Esophagus squamous epithelium (tissue), 5 donors: ENCODE measurements at places on chromosomes 3 and 15.

GRCh38 chr3:36944012-36944640 is 728 bp downstream of the TRANK1 start:
- DNase-seq: no peak

DNA sequence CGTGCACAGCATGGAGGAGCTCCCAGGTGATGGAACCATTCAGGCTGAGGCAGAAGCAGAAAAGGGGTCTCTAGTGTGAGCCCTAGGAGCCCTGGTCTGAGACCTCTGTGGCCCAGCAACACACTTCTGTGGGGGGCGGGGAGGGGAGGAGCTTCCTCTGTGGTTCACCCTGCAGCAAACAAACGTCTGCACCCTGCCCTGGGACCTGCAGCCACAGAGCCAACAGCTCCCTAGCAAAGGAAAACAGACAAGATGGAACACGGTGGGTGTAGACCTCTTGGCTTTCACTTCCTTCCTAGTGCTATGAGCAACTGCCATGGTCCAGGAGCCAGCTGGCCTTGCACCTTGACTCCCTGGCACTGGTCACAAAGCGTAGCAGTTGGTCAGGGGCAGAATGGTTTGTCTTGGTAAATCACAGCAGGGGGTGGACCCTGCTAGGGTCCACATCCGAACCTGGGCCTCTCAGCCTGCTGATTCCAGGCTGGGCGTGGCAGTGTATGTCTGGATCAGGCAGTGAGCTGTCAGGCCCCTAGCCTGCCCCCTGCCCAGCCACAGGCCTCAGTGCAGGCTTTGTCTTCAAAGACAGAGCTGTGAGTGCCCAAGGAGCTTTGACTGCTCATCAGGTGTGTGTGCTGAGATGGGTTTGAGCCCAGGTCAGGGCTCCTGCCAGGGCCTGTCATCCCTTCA is 6.7 kb downstream of the AMIGO3 start:
- no peak for DNase-seq

GRCh38 chr3:13465236-13465873 is 14.8 kb upstream of the HDAC11 start:
- DNase-seq: no peak

GRCh38 chr15:62822228-62822627 is 220.3 kb upstream of the TPM1 start:
- no peak for DNase-seq

DNA sequence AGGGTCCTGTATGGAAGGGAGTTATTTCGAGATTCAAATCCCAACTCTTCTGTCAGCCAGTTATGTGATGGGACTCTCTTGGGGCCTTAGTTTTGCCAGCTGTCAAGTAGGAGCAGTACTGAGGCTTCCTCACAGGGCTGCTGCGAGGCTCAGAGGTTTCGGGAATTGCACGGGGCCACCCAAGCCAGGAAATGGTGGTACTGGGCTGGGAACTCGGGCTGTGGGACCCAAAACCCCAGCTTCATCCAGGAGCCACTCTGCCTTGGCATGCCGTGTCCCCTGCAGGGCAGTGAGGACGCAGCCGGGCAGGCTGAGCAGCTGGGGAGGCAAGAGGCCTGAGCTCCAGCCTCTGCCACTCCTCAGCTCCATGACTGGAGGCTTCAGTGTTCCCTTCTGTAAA is 118.6 kb downstream of the ETFA start:
- DNase-seq: no peak

DNA sequence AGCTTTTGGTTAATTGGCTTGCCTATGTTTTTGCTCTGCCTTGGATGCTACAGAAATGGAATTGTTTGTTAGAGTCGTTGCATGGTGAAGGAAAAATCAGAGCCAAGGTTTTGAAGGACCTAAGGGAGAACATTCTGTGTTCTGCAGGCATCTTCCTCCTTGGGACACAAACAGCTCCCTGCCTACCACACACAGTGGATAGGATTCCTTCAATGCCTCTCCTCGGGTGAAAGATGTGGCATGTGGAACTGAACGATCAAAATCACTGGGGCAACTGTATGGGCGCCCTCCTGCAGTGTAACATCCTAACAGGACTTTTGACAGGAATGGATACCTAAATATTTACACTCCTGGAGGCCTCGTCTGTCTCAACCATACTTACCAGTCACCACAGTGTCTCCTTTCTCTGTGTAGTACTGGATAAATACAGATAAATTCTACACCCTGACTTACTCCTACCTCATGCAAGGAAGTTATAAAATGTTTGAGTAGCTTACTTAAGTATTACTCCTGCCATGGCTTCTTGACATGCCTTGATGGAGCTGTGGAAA is 100.6 kb downstream of the LPP start:
- DNase-seq: no peak

DNA sequence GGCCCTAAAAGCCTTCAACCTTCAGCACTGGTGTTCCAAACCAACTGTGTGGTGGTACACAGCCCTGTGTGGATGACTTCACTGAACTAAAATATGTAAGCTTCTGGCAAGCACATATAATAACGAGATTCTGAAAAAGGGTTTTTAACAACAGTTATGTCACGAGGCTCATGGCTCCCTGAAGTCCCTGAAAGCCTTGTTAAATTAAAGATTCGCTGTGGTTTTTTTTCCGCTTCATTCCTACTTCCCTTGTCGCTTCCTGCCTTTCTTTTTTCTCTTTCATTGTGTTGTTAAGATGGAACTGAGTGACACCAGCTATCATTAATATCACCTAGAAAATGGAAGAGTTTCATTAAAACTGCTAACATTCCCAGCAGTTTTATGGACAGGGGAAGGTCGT is 3.5 kb downstream of the RORA start:
- no peak for DNase-seq

- DNase-seq: no peak
These were observed 432.4 kb upstream of the ATP10A start for GRCh38 chr15:26295336-26296085.

GRCh38 chr3:170436697-170437096 is 18.0 kb downstream of the CLDN11 start:
- DNase-seq: no peak

DNA sequence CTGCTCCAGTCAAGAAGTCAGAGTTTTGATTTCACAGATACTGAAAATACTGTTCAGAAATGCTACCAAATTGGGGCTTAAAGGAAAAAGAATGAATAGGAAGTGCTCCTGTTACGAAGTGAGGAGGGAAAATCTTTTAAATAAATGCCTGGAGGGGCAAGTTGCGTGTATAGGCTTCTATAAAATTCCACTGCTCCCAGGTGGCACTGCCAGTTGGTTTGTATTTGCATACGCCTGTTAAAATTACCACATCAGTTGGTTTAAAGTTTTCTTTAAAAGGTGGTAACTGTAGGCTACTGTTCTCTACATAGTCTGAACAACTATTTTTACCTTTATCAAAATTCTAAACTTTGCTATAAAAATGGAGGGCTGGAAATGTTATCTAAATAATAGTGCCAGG is 123.5 kb downstream of the DLG1 start:
- no peak for DNase-seq

GRCh38 chr3:115903843-115904242 is 280.5 kb downstream of the GAP43 start:
- no peak for DNase-seq

- DNase-seq: no peak
These were observed 4.6 kb upstream of the UQCRC1 start for GRCh38 chr3:48614044-48614443.

GRCh38 chr3:4838621-4839022 is 140.6 kb upstream of the BHLHE40 start:
- DNase-seq: no peak

- no peak for DNase-seq
These were observed 43.5 kb downstream of the CFAP92 start for GRCh38 chr3:128950223-128950938.

GRCh38 chr15:101135532-101136166 is 116.2 kb downstream of the CHSY1 start:
- no peak for DNase-seq

GRCh38 chr15:60652870-60653269 is 173.9 kb upstream of the ICE2 start:
- no peak for DNase-seq

DNA sequence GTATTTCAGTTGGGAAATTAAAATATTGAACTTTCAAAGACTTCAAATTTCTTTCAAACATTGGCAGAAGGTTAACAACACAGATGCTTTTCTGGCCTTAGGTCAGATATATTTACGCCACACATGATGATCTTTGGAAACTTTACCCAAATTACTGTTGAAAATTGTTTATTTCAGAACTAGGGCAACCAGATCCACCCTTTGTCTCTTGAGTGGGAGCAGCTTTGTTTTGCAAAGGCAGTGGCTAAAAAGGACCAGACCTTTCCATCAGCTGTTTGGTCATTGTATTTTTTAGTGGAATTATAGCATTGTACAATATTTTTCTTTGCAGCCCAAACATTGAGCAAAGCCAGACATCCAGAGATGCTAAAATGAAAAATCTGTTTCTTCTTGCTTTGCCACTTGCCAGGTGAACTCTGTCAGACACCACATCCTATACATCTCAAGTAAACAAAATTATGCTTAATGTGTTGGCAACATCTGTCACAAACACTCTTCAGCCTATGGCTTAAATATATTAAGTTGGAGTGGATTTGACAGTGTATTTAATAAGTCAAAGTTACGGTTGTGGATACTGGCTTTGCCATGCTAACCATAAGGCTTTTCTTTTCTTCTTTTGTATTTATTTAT is 651.9 kb downstream of the RBMS3 start:
- no peak for DNase-seq

DNA sequence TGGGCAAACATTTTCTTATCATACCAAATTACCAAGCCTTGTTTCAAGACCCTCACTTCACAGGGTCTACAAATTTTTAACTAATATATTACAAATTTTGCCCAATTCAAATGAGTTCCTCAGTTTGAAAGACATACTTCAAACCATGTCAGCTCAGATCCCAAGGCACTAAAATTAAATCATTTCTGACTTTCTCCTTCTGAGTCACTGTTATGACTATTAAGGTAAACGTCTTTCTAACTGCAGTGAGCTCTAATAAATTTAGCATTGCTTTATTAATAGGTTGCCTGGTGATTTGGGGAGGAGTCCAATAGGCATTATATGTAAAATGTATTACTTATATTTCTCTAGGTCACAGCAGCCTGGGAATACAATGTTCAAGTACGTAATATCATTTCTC is 158.2 kb upstream of the ARHGEF26 start:
- DNase-seq: no peak

- DNase-seq: no peak
These were observed 460.8 kb downstream of the ROBO2 start for GRCh38 chr3:77500721-77501120.

DNA sequence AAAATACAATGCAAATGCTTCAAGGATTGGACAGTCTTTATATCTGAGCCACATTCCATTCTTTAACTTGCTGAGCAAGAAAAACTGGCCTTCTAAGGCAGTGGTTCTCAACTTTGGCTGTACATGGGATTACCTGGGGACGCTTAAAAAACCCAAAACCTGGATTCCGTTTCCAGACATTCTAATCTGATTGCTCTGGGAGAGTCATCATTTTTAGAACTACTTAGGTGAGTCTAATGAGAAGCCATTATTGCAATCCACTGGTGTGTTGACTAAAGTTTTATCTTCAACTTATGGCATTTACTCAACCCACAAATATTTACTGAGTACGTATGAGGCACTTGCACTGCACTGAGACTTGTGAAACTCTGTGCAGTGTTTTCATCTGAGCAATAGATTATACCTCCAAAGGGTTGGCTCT is 195.7 kb upstream of the ATP11B start:
- no peak for DNase-seq

DNA sequence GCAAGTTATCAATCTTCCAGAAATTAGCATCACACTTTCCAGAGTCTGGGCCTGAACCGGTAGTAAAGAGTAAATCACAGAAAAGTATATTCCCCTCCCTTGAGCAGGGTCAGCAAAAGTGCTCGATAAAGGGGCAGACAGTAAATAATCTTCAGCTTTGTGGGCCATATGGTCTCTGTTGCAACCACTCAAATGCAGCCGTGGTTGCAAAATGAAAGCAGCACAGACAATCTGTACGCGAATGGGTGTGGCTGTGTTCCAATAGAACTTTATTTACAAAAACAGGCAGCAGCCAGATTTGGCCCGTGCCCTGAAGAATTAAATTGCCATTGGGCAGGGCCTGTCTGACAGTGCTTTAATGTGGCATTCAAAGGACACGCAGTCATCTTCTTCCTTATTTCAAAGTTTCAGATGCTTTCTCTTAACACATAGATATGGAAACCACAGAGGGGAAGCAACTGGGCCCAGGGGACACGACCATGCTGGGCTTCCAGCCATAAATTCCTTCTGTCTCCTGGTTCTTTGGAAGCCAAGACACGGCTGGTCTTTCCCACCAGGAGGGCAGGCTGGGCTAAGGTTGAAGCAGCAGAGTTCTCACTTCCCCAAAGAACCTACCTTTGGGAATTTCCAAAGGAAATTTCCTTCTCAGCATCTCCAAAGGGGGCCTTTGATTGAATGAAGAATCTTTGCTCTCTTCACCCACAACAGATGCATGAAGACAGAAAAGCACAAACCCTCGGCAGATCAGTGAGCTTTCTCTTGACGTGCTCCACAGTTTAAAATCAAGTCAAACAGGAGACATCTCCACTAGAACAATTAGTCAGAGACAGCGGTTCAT is 489.8 kb upstream of the PROK2 start:
- DNase-seq: no peak

GRCh38 chr3:30943206-30943605 is 48.7 kb upstream of the GADL1 start:
- no peak for DNase-seq

DNA sequence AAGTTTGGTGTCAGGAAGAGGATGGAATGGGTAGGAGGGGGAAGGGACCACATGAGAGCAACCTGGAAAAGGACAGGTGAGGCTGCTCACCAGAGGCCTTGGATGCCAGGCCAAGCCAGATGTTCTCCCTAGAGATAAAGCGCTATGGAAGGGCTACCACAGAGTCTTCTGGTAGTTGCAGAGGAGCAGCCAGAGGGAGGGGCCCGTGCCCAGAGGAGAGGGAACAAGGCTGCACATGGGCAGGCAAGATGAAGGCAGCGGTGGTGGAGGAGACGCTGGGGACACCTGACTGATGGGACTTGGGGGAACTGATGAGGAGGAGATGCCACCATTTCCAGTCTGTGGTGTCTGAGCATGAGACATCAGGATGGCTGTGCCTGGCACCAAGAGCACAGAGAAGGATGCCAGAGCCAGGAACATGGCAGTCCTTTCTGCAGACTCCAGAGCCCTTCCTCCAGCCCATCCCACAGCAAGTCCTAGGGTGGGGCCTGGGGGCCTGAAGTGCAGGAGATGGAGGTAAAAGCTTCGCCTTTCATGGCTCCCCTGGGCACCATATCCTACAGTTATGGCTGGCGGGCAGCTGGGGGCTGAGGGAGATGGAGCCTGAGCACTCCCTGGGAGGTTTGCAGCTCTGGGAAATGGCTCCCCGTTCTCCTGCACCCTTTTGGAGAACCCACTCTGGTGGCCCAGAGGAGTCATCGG is 103.0 kb downstream of the ETFA start:
- no peak for DNase-seq

GRCh38 chr3:141268306-141268705 is 36.7 kb downstream of the PXYLP1 start:
- DNase-seq: no peak

GRCh38 chr3:30768703-30769550 is 125.5 kb downstream of the GADL1 start:
- DNase-seq: no peak

- no peak for DNase-seq
These were observed 23.3 kb upstream of the MYO5C start for GRCh38 chr15:52318729-52319500.
